ENCODE measurements at places on chromosomes 12 and 14. TPM values are rescaled to one million over a fixed set of nuclear protein-coding genes. Genes with fewer than 3 reads are reported as not detected.

The CKB gene
- 21.1 TPM for total RNA-seq

The ZNF641 gene
- total RNA-seq, result 7.6 TPM

The NTS gene
- total RNA-seq, result not detected

DNA sequence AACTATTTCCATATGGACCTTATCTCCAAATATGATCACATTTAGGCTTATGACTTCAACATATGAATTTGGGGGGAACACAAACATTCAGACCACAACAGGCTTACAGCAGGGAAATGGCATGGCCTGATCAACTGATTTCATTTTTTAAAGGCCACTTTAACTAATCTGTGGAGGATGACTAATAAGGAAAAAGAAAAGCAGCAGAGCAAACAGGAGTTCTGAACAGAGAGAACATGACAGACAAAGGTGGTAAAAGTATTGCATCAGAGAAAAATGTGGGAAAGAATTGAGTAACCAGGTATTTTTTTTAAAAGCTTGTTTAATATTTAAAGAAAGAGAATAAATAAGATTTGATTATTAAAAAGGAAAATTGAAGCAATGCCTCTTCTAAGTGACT is 366.1 kb upstream of the TMPO start:
- no peak for DNase-seq

- no peak for DNase-seq
Observed at GRCh38 chr14:51310505-51310944, 70.5 kb downstream of the TMX1 start.

DNA sequence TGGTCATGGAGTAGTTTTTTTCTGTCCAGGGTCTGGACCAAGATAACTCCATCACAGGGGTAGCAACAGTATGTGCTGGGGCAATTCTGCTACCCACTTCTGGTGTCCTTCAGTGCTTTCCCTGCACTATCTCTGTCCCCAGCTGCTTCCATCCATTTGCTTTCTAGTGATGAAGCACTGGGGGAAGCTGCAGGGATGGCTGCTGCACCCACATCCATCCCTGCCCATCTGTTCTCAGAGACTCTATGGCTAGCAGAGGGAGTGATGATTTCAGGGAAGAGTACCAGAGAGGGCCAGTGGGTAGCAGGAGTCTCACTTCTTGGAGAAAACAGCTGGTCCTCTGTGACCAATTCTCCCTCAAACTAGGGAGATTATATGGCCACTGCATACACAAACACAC is 44.1 kb downstream of the ETV6 start:
- no peak for DNase-seq

DNA sequence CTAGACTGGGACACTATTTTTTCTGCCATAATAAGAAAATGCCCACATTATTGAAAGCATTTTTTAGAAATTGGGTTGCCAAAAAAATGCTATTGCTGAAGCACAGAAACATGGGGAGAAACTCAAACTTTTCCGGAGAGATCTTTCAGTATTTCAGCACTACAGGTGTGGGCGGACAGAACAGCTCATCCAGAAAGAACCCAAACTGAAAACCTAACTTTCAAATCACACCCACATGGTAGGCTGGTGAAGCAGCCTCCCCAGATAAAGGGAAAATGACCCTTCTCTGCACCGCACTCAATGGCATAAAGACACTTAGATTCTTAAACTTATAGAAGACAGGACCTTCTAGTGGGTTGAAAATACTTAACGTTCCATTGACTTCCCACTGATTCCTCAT is 62.3 kb upstream of the TMPO start:
- no peak for DNase-seq

- DNase-seq, result peak; percentile 86
Observed at GRCh38 chr12:109518820-109519665, 41.6 kb downstream of the UBE3B start.

GRCh38 chr12:47858511-47859266 is 39.0 kb upstream of the HDAC7 start:
- DNase-seq, result no peak

DNA sequence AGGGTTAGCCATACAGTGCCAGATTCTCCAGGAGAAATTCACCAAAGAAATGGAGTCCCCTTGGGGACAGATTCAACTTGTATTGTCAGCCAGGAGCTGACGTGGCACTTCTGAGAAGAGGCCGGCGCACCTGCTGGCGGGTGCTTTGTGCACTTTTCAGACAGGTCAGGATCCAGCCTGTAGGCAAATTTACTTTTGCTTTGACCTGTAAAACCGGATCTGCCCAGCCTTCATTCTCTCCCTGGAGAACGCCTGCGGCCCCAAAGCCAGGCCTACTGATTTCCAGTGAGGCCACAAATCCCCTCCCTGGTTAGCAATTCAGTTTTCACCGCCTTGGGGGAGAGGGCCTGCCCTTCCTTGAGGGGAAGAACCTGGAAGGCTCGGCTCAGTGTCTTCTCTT is 17.4 kb downstream of the P2RX4 start:
- no peak for DNase-seq

- DNase-seq, result no peak
Observed at GRCh38 chr14:59069163-59069854, 119.2 kb upstream of the DAAM1 start.
